Stimulated activated CD8-positive, alpha-beta memory T cell treated with anti-CD3 and anti-CD28 coated beads, Interleukin-4, amount 100 ng/mL, for 1 hour (primary cell): ENCODE measurements at places on chromosomes 6 and 20.

GRCh38 chr6:38141085-38141484, 321.6 kb downstream of the ZFAND3 start:
- DNase-seq: no peak

- DNase-seq: no peak
Measured at GRCh38 chr20:50296450-50297375, 106.1 kb downstream of the CEBPB start.

GRCh38 chr20:46757754-46758678, 48.6 kb downstream of the SLC2A10 start:
- peak; percentile 20 for DNase-seq

DNA sequence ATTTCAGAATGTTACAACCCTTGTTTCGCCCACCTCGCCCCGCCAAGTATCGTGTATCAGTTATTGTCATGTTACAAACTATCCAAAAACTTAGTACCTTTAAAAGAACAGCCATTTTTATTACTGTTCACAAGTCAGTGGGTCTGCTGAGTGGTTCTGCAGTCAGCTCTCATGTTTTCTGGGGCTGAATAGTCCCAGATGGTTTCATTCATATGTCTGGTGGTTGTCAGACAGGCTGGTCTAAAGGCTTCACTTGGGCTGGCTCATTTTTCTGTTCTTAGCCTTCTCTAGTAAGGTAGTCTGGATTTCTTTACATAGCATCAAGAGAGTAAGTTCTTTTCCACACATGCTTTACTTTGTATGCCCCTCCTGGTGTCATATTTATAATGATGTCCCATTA, 8.6 kb downstream of the ZNF292 start:
- DNase-seq: no peak

GRCh38 chr6:30884521-30885480, 482 bp downstream of the DDR1 start:
- no peak for DNase-seq

- no peak for DNase-seq
Measured at GRCh38 chr6:79833264-79833963, 113.9 kb downstream of the ELOVL4 start.

DNA sequence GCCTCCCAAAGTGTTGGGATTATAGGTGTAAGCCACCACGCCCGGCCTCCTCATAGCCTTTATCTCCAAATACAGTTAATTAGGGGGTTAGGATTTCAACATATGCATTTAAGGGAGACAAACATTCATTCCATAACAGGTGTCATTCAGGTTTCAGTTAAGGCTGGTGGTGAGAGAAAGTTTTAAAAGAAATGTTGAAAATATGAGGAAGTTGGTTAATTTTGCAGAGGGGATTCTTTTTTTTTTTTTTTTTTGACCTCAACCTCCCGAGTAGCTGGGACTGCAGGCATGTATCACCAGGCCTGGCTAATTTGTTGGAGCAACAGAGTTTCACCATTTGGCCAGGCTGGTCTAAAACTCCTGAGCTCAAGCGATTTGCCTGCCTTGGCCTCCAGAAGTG, 12.5 kb upstream of the EBF4 start:
- no peak for DNase-seq

GRCh38 chr6:109165392-109165974, 70.2 kb downstream of the CEP57L1 start:
- no peak for DNase-seq

GRCh38 chr6:26032340-26033084, 54.7 kb upstream of the HFE start:
- DNase-seq: no peak

- no peak for DNase-seq
Measured at GRCh38 chr6:5107341-5107740, 22.2 kb downstream of the PPP1R3G start.

DNA sequence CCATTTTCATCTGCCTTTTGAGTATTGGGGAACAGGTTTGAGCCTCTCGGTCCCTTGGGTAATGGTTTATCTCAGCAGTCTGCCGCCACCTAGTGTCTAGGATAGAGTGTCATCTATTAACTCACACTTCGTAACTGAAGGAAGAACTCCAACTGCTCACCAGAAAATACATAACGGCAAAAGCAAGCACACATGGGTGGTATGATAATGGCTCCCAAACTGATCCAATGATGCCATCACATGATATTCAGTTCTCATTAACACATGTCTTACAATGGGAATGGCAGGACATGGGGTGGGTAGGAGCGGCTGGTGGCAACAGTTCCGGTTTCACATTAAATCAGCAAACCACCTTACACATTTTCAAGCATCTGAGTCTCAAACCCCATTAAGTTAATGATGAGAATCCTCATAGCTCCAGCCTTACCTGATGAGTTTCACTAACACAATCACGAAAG, 110.7 kb upstream of the PHACTR1 start:
- DNase-seq: peak; percentile 2
